Left renal pelvis (tissue), 4 donors: ENCODE measurements at places on chromosomes 4 and X. TPM values are rescaled to one million over a fixed set of nuclear protein-coding genes. Genes with fewer than 3 reads are reported as not detected.

DRP2 gene
- polyA plus RNA-seq, result 1.9 TPM

GAGE1 gene
- polyA plus RNA-seq, result not detected

- peak; percentile 64 for DNase-seq
Measured at GRCh38 chr4:52235552-52236201, 184.6 kb downstream of the SPATA18 start.

GRCh38 chr4:13559413-13559812 is 15.1 kb upstream of the NKX3-2 start:
- DNase-seq, result no peak

- no peak for DNase-seq
Measured at GRCh38 chrX:31153475-31154047, 81.7 kb upstream of the FTHL17 start.

AFF2 gene
- polyA plus RNA-seq, result 5.8 TPM

DNA sequence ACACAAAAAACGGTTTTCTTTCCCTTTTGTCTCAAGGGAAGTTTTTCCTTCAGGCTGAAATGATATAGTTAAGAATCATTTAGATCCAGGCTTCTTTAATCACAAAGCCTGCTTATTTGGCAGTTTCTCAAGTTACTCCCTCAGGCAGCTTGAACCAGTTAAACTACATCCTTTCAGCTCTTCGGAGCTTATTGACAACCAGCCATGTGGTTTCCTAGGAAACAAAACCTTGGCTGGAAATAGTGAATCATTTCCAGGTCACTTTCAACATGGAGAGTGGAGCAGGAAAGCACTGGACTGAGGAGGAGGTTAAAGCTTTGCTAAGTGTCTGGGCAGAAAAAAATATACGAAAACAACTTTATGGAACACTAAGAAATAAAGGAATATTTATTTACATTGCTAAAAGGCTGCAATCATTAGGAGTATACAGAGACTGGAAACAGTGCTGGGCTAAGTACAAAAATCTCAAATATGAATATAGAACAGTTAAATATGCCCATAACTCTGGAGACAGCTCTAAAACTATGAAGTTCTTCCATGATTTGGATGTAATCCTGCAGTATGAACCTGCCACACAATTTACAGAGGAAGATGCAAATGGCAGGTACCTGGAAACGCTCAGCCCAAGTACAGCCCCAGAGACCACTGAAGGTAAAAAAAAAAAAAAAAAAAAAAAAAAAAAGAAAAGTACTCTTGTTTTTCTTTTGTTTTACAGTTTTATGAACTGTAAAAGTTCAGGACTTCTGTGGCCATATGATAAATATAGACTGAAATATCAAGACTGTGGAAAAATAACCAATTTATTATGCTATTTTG is 23.2 kb upstream of the AASDH start:
- peak; percentile 84 for DNase-seq

UGT2A1 gene
- 1.8 TPM for polyA plus RNA-seq

PITX2 gene
- 2.5 TPM for polyA plus RNA-seq

DNA sequence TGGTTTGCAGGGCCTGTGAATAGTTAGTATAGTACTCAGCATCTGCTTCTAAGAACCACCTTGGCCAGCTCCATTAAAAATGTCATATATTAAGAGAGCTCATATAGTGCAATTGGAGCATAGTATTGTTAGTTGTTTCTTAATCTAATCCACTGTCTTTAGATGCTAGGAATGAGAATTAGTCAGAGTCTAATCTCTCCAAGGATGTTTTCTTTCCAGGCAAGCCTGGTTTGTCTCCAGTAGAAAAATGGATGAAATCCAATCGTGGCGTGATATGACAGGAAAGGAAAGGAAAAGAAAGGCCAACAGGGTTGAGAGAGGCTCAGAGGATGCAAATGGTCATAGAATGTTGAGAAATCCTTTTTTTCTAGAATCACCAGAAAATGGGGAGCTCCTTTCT is 15.0 kb upstream of the TMEM164 start:
- no peak for DNase-seq

GRCh38 chrX:28609003-28609402 is 21.8 kb downstream of the IL1RAPL1 start:
- DNase-seq, result no peak

- no peak for DNase-seq
Measured at GRCh38 chr4:44817930-44818329, 91.6 kb upstream of the GNPDA2 start.

GRCh38 chrX:101230636-101231035 is 11.1 kb downstream of the DRP2 start:
- DNase-seq, result no peak

- DNase-seq, result no peak
Measured at GRCh38 chr4:155877971-155878370, 11.9 kb upstream of the ASIC5 start.

CXCL9 gene
- 0.21 TPM for polyA plus RNA-seq

ABLIM2 gene
- 5.7 TPM for polyA plus RNA-seq

DNA sequence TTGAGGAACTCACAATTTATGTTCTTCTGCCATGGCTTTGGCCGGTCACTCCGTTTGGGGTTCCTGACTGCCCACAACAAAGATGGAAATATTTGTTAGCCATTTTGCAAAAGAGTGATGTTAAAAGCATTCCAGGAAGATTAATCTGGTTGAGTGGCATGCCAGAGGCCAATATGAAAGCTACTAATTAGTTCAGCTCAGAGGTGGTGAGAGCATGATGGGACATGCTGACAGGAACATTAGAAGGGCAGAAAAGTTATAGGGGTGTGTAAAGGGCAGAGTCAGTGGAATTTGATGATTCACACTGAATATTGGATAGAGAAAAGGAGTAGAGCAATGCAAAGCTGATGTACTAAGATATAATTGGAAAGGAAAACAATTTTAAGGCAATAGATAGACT is 94.4 kb downstream of the TLL1 start:
- no peak for DNase-seq

TRIM75 gene
- not detected for polyA plus RNA-seq

- no peak for DNase-seq
Measured at GRCh38 chr4:184960505-184960971, 57.8 kb upstream of the HELT start.

DNA sequence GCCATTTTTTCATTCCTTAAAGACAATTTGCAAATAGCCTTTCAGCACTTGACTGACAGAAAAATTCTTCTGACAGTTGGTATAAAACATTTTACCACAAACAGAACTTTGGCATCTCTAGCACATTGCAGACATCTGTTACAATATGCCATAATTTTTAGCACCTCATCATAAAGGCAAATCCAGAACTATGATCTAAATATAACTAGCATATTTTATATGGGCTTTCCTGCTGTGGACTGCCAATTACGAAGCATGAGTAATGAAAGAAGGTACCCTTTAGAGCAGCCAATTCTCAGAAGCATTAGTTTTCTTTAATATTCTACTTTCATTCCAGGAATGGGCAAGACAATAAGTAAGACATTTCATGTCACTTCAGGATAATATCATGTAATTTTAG is 647.4 kb upstream of the GALNT7 start:
- DNase-seq, result no peak

DMP1 gene
- not detected for polyA plus RNA-seq

SMIM31 gene
- polyA plus RNA-seq, result not detected

DUX4 gene
- not detected for polyA plus RNA-seq

- no peak for DNase-seq
Measured at GRCh38 chr4:154562697-154563254, at the start of gene FGB. TSS of gene FGB (plus strand) at chr4:154563011. CDS start at chr4:154563019, 8 bp downstream.

GRCh38 chrX:70289168-70289792 is 447 bp downstream of the PDZD11 start:
- no peak for DNase-seq

IL21 gene
- not detected for polyA plus RNA-seq

KIAA1210 gene
- 10.6 TPM for polyA plus RNA-seq

DNA sequence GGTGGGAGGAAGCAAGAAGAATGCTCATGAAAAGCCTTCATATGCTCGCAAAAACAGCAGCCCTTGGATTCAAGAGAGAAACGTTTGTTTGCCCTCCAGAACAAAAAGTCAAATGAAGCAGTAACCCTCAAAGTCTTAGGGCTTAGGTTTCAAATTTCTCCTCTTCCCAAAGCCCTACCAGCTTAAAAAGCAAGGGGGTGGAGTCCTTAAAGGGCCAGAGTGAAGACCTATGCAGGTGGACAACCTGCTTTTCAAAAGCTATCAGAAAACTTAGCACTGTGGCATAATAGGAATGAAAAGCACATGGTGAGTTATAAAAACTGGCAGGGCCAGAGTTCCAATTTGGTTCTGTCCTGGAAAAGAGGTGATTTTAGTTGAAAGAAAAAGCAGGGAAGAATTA is 253.3 kb downstream of the NAP1L3 start:
- DNase-seq, result no peak

GRCh38 chrX:30858098-30858497 is 31.0 kb downstream of the TAB3 start:
- DNase-seq, result no peak

GRCh38 chr4:121255986-121256750 is 92.0 kb upstream of the TNIP3 start:
- no peak for DNase-seq

DNA sequence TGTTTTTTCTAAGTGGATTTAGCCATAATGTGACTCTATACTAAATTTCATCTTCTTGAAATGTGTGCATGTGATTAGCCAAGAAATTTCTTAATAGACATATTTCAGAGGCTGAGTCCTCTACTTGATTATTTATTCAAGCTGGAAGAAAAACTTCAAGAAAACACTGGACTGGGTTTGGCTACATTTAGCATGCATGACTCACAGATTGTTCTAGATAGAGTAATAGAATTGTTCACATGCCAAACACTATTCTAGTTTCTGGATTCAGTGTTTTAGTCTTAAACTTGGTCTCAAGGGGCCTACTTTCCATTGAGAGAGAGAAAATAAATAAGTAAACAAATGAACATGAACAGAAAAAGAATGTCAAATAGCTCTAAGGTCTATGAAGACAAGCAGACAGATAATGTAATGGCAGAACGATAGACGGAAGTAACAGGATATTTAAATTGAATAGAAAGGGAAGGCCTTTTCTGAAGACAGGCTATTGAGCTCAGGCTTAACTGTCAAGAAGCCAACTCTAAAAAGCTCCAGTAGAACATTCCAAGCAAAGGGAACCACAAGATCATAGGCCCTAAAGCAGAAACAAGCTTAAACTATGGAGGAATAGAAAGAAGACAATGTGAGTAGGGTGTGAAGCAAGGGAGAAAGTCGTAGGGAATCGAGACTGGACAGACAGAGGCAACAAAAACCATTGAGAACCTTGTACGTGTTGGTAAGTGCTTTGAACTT is 104.6 kb downstream of the TMEM144 start:
- no peak for DNase-seq

DNA sequence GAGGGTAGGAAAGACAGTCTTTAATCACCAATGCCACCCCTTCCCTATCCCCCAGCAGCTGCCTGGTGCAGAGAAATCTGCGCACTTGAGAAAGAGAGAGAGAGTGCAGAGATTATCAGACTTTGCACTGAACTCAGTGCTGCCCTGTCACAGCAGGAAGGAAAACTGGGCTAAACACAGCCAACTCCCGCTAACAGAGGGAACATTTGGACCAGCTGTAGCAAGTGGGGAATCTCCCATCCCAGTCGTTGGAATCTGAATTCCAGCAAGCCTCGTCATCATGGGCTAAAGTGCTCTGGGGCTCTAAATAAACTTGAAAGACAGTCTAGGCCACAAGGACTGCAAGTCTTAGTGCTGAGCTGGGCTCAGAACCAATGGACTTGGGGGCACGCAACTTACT is 168.7 kb downstream of the DLG3 start:
- no peak for DNase-seq

DNA sequence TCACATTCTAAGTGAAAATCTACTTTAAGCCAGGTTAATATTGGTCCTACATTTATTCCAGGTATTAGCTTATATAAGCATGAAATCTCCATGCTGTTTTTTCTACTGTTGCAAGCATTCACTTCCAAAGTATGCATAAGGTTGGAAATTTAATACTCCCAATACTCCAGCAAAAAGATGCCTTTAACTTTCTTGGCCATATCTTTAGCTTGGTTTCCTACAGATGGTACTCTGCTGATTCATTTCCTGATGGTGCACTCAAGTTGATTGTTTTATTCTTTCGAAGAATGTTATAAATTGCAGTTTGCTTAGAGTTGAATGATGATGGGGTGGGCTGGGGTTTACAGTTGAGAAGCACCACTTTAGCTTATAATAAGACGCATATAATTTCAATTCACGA is 330.2 kb downstream of the PTTG2 start:
- DNase-seq, result no peak

- no peak for DNase-seq
Measured at GRCh38 chr4:98203332-98204235, 57.6 kb upstream of the RAP1GDS1 start.

- no peak for DNase-seq
Measured at GRCh38 chr4:101256222-101256621, 91.1 kb downstream of the PPP3CA start.

- DNase-seq, result no peak
Measured at GRCh38 chrX:6770936-6771335, 236.0 kb upstream of the VCX3A start.

DNA sequence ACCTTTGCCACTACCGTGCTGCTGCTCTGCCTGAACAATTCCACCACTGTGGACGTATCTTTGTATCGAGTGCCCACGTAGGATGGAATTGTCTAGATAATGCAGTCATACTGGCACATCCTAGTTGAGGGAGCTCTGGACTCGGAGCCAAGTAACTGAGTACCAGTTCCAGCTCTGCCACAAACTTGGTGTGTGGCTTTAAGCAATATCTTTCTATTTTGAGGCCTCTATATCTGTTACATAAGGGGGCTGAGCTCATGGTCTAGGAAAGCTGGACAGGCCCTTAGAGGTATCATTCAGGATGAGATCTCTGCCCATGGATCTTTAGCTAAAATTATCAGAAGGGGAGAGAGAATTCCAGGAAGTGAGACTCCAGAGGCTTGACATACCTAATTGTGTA is 12.4 kb downstream of the GABRE start:
- no peak for DNase-seq

GRCh38 chr4:162408309-162408708 is 244.5 kb upstream of the FSTL5 start:
- no peak for DNase-seq

DNA sequence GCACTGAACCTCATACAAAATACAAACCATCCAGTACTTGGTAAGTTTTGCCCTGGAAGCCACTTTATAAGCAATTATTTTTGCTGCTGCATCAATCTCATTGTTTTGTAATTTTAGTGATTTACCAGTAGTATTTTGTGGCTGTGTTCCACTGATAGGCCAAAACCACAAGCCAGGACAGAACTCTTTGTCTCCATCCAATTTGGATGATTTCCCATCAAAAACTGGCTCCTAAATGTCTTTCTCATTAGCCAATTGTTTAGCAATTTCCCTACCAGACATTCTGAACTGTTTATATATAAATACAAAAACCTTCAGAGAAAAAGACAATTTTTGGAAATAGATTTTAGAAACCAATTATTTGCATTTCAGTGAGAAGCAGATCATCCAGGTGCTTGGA is 4.4 kb downstream of the GSPT2 start:
- no peak for DNase-seq

EDA2R gene
- 0.53 TPM for polyA plus RNA-seq

DNA sequence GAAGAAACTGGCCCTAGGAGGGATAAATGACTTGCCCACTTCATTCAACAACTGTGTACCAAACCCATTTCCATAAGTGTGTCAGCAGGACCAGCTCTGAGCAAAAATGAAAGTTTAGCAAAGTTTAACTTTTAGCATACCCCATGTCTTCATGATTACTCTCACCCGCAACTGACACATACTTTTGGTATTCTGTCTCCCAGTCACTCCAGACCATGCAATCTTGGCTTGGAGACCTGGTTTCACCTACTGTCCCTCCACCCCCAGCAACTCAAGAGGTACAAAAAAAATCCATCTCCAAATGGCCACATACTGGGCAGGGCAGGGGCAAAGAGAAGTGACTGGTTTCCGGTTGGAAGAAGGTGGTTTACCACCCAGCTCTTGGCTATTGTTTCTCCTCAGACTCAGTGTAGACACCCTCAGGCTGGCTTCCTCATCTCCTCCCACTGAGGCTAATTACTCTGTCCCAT is 79.8 kb downstream of the RLIM start:
- no peak for DNase-seq

CXCL8 gene
- polyA plus RNA-seq, result 0.35 TPM
